ENCODE measurements at places on chromosomes 7 and 10.

DNA sequence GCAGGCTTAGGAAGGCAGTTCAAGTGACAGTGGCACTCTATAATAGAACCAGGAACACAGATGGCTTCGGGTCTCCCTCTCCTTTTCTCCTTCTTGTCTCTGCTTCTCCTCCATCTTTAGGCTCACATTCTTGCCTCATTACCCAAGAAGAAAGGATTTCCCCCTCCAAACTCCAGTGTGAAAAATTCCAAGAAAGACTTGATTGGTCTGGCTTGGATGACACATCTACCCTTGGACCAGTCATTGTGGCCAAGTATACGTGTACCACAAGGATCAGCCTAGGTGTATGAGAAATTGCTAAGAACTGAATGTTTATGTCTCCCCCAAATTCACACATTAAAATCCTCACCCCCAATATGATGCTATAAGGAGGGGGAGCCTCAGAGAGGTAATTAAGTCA, 53.9 kb downstream of the PRTFDC1 start:
- DNase-seq, result no peak

- peak; percentile 59 for DNase-seq
Observed at GRCh38 chr7:151830121-151830830, 46.6 kb downstream of the PRKAG2 start.

- DNase-seq, result no peak
Observed at GRCh38 chr10:31390804-31391203, 71.8 kb downstream of the ZEB1 start.

- DNase-seq, result no peak
Observed at GRCh38 chr10:78903341-78903940, 165.3 kb upstream of the ZMIZ1 start.

DNA sequence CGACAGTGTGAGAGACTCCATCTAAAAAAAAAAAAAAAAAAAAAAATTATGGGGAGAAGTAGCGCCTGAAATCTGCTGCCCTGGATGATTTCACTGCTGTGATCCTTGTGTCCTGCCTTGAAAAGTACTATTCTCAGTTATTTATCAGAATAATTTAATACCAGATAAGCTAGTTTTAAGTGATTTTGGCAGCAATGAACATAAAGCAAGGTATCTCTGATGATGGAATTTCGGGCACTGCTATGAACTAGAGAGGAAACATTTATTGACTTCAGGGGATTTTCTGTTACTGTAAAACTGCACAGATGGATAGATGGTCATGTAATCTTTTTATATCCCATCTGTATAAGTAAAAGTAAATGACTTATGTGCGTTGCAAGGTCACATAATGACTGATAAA, 619.1 kb upstream of the ANKRD30A start:
- DNase-seq, result no peak

GRCh38 chr7:140902303-140902953, 22.3 kb downstream of the BRAF start:
- no peak for DNase-seq

DNA sequence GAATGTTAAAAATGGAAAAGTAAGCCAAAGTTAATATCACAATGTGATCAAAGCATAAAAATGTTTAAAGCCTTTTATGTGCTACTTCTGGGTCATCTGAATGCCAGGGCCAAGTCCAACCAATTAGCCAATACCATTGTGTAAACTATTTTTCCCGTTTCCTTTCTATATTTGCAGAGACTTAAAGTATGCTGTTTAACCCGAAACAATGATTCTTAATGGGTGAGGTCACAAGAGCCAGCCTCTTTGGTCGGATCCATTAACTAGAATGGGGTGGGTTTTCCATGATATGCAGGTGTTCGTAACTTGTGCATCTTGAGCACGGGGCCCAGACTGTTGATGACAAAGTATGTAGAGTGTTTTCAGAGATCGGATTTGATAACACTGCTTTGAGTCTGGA, 111.3 kb upstream of the IGFBP3 start:
- no peak for DNase-seq

DNA sequence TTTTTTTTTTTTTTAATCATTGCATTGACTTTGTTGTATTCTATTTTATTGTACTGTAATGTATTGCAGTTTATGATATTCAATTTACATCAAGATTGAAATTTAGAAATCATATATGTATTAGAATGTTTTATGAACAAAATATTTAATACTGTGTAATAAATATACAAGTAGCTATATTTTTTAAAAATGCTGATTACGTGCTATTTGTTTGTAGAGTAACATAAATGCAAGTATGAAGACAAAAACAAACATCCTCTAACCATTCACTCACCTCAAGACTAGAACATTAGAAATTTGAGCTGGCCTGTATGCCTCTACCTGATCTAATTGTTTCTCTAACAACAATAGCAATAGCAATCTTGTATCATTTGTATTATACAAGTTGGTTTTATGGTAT, 290.3 kb downstream of the GATA3 start:
- no peak for DNase-seq

- no peak for DNase-seq
Observed at GRCh38 chr7:27073076-27073475, 22.7 kb downstream of the HOXA1 start.

GRCh38 chr7:117017017-117017451, 63.7 kb downstream of the ST7 start:
- no peak for DNase-seq

DNA sequence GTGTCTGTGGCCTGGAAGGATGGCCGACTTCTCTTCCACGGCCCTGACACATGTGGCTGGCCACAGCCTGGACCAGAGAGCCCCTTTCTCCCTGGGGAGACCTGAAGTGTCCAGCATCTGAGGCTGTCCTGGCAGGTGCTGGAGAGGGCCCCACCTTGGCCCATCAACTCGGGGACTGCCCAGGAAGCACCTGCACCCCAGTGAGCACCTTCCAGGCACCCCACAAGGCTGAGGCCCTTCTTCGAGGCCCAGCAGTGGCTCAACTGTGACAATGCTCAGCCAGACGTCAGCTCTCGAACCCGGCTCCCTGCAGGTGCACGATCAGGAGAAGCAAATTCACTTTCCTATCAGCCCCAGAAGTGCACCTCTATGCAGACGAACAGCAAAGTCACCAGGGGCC, 24.3 kb downstream of the RGS10 start:
- no peak for DNase-seq

- DNase-seq, result no peak
Observed at GRCh38 chr10:101902032-101902819, 58.6 kb upstream of the KCNIP2 start.

DNA sequence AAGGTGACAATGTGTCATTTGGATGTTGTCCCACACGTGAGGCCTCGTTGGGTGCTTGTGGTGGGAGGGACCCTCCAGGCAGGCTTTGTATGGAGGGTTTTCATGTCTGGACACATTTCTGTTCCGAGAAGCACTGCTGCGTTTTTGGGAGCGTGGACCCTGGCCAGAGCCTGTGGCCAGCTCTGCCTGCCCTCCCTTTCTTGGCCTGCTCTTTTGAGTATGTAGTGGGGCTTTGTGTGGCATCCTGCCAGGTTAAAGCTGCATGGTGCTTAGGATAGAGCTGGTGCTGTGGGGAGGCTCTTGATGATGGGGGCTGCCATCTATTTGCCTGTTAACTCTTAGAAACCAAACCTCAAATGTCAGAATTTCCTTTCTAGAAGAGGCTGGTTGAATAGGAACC, 45.7 kb downstream of the GLRX3 start:
- DNase-seq, result no peak

DNA sequence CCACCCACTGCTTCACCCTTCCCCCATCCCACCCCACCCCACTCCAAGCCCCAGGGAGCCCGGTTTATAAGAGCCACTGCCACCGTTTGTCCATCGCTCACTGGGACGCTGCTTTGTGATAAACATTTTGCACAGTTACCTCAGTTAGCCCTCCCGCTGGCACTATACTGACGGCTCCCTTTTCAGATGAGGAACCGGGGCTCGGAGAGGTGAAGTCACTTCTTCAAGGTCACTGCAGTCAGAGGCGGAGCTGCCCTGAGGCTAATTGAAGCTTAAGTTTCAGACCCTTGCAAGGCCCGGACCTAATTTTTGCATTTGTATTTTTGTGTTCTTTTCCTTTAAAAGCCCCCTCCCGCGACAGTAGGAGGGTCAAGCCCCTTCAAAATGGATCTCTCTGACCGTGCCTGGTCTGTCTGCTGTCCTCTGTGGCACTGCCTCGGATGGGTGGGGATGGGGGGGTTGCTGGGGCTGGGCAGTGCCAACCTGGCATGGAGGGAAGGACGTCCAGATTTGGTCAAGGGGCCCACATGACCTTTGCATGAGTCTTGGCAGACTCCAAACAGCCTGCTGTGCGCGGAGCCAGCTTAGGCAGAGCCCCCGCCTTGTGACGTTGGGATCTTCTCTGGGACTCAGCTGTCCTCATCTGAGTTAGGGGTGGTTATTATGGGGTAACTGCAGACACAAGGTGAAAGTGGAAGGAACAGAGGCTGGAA, 17.7 kb upstream of the NODAL start:
- peak; percentile 39 for DNase-seq

DNA sequence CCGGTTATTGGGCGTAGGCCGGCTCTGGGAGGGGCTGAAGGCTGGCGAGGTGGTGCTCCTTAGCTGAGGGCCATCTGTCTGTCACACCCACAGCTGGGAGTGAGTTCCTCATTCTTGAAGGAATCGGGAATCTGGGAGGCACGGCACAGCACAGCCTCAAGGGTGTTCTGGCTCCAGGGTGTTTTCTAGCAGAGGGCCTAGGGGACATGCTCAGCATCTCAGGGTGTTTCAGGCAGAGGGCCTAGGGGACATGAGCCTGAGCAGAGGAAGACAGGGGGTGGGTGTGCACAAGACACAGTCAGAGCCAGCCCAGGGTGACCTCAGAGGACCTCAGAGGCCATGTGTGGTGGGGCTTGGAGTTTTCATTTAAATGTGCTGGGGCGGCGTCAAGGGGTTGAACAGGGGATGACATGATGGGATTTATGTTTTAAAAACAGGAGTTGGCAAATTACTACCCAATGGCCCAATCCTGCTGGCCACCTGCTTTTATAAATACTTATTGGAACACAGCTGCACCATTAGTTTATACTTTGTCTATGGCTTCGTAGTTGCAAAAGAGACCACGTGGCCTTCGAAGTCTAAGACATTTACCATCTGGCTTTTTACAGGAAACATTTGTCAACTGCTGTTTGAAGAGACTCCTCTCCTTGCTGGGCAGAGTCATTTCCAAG, 121.6 kb downstream of the PRKAG2 start:
- peak; percentile 47 for DNase-seq

DNA sequence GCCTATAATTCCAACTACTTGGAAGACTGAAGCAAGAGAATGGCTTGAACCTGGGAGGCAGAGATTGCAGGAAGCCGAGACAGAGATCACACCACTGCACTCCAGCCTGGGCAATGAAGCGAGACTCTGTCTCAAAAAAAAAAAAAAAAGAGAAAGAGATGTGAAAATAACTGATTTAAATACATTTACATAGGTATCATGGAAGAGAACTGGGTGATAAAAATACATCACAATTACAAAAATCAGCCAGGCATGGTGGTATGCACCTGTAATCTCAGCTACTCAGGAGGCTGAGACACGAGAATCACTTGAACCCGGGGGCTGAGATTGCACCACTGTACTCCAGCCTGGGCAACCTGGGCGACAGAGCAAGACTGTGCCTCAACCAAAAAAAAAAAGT, 19.8 kb downstream of the NANOS1 start:
- no peak for DNase-seq

GRCh38 chr10:45581216-45581549, 91.4 kb downstream of the ZFAND4 start:
- DNase-seq, result no peak

GRCh38 chr7:2920956-2921652, 77.0 kb upstream of the GNA12 start:
- no peak for DNase-seq

GRCh38 chr10:32004161-32004591, 52.0 kb downstream of the KIF5B start:
- no peak for DNase-seq

- no peak for DNase-seq
Observed at GRCh38 chr7:106618480-106618879, 42.5 kb downstream of the CCDC71L start.

- peak; percentile 74 for DNase-seq
Observed at GRCh38 chr10:4018054-4018511, 233.1 kb upstream of the KLF6 start.

DNA sequence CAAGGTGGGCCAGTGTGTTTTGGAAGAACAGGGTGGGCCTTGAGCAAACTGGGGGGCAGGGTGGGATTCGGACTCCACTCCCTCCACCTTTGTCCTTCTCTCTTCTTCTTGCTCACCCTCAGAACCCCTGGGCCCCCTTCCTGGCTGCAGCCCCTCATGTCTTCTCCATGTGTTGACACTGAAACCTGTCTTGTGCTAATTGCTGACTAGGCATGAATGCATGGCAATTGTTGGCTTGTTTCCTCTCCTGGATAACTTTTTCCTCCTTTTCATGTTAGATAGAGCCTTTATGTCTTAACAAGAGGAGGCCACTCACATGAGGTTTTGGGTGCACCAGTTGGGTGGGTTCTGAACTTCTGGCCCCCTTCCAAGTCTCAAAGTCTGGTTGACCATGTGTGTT, 181.6 kb upstream of the MKI67 start:
- DNase-seq, result no peak

- DNase-seq, result no peak
Observed at GRCh38 chr7:143389316-143390103, 8.4 kb downstream of the ZYX start.

DNA sequence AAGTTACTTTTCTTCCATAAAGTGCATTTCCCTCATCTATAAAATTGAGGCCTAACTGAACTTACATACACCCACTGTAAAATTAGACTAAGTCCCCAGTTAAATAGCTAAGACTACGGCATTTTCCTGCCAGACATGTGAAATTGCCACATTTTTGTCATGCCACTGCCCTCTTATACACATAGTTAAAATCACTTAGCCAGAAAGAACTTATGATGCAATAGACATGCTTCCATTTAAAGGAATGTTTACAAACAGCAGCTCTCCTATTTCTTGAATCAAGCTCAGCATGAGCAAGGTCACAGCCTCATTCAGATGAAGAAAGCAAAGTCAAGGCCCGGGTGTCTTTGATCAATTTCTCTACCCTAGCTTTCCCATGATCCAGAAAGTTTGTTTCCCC, 175.7 kb downstream of the LRRN3 start:
- DNase-seq, result no peak

DNA sequence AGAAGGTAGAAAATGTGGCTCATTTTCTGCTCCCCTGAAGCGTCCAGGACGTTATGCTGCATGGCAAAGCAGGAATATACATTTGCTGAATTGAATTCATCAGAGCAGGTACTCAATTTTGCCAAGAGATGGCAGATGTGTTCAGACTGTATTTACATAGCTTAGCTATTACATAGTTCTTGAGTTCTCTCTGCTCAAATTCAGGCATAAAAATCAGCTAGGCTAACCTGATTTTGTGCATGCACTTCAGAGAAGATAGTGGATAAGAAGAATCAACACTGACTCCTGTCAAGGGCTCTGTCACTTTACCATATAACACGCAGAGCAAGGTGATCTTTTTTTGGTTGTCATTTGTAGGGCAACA, 209.2 kb upstream of the FAM3C start:
- no peak for DNase-seq

DNA sequence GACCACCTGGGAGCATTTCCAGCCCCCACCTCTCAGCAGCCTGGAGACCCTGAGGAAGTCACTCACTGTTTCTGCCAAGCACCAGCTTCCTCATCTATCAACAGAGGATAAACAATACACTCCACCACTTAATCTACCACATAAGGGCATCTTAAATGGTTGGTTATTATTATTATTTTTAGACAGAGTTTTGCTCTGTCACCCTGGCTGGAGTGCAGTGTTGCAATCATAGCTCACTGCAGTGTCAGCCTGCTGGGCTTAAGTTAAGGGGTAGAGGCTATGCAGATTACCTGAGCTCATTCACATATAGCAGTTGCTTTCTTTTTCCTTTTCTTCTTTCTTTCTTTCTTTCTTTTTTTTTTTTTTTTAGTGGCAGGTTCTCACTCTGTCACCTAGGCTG, 59.5 kb upstream of the ELN start:
- DNase-seq, result peak; percentile 0

- no peak for DNase-seq
Observed at GRCh38 chr10:571688-572451, 117.6 kb downstream of the DIP2C start.
